CD4-positive, alpha-beta T cell (primary cell): ENCODE measurements at places on chromosomes 1 and 21.

DNA sequence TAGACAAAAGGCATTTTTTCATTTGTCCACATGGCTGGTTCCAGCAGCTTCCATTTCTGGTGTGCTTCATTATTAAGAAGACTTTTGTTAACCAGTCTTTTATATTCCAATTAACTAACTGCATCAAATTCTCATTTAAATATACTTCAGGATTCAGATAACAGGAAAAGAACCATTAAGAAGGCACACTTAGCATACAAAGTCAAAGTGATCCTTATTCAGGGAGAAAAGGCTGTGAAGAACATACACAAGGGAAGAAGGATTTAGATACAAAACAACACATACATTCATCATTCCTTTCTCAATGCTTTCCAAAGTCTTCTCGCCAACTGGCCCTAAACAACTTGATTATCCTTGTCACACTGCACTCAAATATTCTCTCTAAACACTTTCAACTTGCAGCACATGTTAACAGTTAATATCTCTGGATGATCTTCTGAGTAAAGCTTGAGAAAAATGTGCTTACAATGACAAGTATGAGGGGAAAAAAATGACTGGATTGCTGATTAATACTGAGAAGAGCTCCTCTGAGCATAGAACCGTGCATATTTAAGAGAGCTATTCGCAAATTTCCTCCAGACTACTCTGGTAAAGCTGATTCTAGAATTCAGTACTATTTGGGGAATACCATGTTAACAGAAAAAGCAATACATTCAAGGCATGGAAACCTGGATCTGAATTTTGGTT lies 225.2 kb upstream of the TNR start:
- no peak for DNase-seq

GRCh38 chr21:45151445-45152160 lies 77.2 kb downstream of the ADARB1 start:
- DNase-seq: no peak

DNA sequence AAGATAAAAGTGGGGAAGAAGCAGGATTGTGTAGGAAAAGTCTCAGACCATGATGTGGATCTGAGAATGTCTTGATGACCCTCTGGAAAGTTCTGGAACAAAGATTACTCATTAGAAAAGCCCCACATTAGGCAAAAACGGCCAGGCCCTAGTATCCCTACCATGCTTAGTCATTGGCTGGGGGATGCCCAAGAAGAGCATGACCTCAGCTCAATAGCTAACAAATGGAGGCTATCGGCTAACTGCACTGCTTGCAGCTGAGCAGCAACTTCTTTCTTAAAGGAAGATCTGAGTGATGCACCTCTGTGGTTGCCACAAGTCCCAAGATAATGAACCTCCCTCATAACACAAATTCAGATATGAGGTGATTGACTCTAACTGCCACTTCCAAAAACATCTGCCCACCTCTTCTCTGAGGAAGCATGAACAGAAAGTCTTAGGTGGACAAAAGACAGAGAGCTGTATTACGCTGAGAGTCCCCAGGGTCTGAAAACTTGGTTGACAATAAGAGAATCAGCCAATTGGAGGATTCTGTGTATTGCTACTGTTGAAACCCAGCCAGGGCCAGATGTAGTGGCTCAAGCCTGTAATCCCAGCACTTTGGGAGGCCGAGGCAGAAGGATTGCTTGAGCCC lies 64.6 kb upstream of the AK4 start:
- no peak for DNase-seq

GRCh38 chr1:27979151-27979858 lies 19.5 kb downstream of the XKR8 start:
- no peak for DNase-seq

- DNase-seq: no peak
Observed at GRCh38 chr1:26353210-26353859, 595 bp downstream of the CRYBG2 start.

DNA sequence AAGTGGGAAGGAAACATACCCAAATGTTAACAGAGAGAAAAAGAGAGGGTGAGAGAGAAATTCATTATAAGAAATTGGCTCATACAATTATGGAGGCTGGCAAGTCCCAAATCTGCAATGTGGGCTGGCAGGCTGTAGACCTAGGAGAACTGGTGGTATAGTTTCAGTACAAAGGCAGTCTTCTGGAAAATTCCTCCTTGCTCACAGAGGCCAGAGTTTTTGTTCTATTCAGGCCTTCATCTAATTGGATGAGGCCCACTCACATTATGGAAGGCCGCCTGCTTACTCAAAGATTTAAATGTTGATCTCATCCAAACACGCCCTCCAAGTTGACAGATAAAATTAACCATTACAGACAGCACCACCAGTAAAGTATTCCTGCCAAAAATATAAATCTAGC lies 36.1 kb upstream of the CAPZB start:
- no peak for DNase-seq

DNA sequence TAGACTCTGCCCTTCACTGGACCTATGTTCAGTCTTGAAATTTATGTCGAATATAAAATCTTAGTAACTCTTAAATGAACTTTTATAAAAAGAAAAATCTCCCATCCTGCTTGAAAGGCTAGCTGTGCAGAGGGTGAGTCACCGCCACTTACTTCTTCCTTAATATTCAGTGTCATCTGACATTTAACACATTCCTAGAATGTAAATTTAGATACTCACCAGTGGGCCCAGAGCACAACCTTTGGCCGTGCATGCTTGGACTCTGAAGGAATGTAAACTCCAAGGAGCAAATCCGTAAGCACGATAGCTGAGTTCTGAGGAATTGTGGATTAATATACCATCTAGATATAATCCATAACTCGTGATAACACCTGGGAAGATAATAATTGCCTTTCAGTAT lies 403.3 kb downstream of the KCTD3 start:
- no peak for DNase-seq

DNA sequence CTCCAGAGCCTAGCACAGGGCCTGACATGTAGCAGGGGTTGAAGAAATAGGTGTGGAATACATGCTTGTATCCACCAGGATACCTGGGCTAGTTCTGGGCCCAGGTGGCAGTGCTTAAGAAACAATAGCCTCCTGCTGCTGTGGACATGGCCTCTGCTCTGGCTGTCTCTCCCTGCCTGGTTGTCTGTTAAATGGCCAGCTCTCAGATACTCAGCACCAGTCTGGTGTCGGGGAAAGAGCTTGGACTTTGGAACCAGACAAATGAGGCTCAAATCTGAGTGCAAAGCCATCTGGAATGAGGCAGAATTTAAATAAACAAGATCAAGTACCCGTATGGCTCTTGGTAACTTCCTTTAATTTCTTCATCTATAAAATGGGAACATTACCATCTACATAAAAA lies 31.5 kb downstream of the SESN2 start:
- DNase-seq: no peak

DNA sequence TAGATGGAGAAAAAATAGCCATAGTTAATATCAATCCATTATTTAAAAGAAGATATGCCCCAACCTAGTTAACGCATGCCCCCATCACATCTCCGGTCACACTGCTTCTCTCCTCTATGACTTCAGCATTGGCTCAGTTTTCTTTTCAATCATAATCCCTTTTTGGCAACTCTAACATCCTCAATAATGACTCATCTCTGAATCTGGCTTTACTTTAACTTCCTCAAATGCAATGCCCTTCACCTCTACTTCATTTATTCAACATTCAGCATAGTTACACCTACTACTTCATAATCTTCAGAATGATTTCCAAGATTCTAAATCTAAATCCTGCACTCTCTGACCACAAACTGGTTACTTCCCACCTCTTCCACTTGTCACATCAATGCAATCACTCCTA lies 417.3 kb downstream of the USH2A start:
- DNase-seq: no peak

GRCh38 chr1:232792949-232793348 lies 12.3 kb upstream of the MAP10 start:
- DNase-seq: no peak

DNA sequence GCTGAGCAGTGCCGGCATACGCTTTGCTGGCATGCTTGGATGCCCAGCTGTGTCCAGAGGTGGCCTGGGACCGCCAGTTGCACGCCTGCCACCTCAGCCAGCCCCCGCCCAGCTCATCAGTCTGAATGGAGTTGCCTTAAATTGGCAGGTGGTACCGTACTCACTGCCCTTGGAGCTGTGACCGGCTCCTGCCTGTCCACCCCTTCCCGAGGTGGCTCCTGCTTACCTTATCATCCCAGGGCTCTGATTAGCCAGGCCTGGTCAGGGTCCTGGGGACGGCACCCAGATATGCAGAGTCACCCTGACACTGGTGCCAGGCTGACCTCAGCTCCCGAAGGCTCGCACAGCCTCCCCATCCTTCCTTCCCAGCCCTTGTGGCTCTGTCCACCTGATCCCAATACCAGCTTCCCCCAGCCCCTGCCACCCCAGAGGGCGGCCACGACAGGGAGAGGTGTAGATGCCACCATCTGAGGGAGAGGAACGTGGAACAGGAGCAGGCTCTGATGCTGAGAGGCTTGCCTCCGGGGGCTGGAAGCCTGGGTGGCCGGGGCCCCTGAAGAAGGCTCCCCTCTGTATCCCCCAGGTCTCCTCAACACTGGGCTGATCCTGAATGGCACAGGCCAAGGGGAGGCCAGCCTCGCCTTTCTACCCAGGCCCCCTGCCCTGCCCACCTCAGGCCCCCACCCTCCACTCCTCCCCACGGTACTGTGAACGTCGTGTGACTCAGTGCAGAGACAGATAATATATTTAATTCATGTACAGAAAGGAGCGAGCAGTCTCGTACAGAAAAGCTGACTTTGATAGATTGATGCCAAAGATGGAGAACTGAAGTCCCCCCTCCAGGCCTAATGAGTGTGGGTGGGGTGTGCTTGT lies 27.8 kb downstream of the CDK18 start:
- no peak for DNase-seq

- no peak for DNase-seq
Observed at GRCh38 chr1:236315518-236315917, 33.8 kb upstream of the ERO1B start.
